ENCODE measurements at places on chromosomes 7 and 10.

GRCh38 chr7:139699640-139700504, 77.9 kb downstream of the HIPK2 start:
- no peak for DNase-seq

- DNase-seq: no peak
Measured at GRCh38 chr10:47305566-47305965, 5.6 kb downstream of the GDF10 start.

DNA sequence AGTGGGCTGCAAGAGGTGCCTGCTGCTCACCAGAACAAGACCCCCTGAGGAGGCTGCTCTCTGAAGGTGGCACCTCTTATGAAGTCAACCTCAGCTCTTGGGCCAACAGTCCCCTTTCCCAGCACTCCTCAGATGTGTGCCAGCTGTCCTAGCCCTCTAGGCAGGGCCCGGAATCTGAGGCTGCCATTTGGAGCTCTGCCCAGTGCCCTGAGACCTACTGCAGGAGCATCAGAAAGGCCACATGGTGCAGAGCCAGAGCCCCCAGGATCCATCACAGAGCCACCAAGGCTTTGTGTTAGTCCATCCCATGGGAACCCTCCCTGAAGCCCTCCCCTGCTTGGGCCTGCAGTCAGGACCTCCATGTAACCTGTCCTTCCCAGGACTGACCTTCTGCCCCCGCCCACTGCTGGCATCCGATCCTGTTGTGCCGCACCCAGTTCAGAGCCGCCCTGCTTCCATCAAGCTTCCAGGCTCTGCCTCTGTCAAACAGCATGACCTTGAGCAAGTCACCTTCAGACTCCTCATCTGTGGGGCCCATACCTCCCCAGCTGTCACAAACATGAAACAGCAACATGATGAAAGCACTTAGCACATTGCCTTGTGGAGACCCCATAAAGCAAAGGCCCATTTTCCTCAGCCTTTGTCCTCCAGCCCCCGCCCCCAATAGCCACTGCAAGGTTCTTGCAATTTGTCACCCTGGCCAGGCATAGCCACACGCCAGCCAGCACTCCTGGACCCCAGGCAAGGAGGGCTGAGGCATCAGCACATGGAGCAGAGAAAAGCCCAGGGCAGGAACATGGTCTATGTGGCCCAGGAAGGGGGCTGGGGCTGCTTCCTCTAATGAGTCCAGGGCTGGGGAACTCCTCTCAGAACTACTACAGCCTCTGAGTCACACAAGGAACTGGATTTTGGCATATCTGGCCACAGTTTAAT, 51.7 kb downstream of the GRID1 start:
- no peak for DNase-seq

- no peak for DNase-seq
Measured at GRCh38 chr10:113126229-113127201, 176.5 kb downstream of the TCF7L2 start.

DNA sequence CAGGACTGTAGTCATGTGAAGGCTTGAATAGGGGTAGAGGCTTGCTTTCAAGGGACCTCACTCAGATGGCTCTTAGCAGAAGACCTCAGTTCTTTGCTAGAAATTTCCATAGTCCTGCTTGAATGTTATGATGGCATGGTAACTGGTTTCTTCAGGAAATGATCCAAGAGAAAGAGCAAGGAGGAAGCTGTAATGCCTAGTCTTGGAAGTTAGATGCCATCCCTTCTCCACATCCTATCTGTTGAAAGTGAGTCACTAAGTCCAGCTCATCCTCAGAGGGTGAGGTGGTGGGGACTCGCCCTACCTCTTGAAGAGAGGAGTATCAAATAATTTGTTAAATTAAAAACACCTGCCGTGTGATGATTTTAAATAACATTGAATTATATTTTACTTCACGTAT, 4.6 kb downstream of the MGAM start:
- DNase-seq: no peak

DNA sequence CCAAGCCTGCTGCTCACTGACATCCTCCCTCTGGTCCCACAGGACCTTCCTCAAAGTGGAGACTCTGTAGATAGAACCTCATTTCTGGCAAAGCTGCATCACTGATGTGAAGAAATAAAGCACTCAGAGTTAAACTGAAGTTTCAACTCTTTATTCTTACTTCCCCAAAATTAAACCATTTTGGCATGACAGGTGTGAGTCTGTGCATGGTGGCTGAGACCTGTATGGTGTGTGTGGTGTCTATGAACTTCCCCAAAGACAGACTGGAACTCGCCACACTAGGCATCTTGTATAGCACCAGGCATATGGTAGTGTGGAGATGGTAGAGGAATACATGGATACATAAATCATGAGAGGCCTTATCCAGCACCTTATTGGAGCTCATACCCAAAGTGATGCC, 6.6 kb upstream of the WDFY4 start:
- DNase-seq: peak; percentile 44
